ENCODE measurements at places on chromosomes 6 and 20.
A peak's percentile ranks its signal among the peaks of the same experiment; 100 is the strongest.

DNA sequence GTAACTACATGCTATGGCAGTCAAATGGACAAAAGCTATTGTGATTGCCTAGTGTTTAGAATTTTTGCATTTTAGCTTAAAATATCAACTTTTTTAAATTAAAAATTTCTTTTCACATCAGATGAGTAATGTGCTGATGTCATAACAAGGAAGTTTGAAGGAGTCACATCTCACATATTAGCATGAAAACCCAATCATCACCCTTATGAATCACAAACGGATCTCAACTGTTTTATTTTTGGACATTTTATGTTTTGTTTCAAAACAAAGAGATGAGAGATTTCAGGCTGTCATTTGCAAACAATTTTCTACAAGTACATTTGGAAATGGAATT, 53.6 kb upstream of the TRERF1 start:
- DNase-seq = no peak

DNA sequence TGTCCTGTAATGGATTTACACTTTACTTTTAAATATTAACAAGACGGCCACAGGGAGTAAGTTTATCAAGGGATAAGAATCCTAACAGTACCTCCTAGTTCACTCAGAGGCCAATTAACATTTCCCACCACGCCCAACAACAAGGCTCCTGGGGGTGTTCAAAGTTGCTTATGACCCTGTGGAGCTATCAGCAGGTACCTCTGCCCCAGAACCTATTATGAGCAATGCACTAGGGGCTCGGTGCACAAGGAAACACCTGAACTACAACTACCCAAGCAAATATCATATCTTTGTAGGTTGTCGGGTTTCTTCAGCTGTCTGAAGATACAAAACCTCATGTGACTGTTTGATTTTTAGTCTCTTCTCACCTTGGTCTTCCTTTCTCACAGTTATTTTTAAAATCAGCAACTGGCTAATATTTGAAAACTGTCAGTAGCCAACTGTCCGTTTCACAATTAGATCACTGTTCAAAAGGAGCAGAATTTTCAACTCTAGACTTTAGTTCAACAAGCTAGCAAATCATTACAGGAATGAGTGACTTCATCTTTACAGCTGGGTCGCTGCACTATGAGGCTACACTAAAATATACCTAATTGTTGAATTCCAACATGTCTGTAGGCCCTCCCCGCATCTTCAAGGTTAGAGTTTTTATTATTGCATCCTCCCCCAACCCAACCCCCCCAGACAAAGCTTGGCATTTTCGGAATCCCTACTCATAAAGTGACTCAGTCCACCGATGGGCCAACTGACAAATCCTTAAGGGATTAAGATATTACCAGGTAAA, 38.1 kb downstream of the B4GALT5 start:
- no peak for DNase-seq

DNA sequence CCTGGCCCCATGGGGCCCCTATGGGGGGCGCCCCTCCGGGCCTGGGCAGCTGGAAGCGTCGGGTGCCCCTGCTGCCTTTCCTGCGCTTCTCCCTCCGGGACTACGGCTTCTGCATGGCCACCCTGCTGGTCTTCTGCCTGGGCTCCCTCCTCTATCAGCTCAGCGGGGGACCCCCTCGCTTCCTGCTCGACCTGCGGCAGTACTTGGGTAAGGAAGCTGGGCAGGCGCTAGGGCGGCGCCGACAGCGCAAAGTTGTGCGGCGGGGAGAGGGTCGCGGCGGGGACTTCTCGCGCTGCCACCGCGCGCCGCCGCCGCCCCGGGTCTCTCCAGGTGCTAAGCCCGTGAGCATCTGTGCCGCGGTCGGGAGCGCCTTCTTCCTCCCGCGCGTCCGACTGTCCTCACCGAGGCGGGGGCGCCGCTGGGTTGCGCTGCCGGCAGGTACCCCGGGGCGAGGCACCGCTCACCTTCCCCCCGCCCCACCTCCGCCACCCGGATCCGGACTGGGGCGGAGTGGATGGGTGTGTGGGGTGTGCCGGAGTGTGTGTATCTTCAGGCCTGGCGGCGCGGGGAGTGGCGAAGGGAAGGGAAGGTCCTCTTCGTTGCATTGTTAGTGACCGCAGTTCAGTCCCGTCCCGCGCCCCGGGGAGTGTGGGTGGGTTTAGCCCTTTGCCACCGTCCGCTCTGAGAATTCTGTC, 788 bp downstream of the UST start:
- peak; percentile 52 for DNase-seq

- no peak for DNase-seq
Measured at GRCh38 chr6:2157441-2158127, 87.8 kb downstream of the GMDS start.

- DNase-seq = peak; percentile 68
Measured at GRCh38 chr6:24581084-24581669, 64.8 kb downstream of the KIAA0319 start.

- DNase-seq = no peak
Measured at GRCh38 chr20:9043364-9043763, 25.5 kb upstream of the PLCB4 start.

DNA sequence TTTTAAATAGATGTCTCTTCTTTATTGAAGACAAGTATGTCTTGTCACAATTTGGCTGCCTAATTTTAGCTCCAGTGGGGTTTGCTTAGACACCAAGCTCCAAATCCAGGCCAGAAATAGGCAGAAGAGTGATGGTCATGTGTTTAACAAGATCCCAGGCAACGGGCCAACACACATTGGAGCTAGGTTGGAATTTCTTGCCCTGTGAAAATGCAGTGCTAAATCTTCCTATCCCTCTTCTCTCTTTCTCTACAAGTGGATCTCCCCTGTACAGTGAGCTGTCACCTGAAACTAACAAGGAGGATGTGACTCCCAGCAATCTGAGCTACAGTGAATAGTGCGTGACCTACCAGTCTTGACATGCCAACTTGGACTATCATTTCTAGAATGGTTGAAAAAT, 65.3 kb upstream of the VGLL2 start:
- DNase-seq = no peak

DNA sequence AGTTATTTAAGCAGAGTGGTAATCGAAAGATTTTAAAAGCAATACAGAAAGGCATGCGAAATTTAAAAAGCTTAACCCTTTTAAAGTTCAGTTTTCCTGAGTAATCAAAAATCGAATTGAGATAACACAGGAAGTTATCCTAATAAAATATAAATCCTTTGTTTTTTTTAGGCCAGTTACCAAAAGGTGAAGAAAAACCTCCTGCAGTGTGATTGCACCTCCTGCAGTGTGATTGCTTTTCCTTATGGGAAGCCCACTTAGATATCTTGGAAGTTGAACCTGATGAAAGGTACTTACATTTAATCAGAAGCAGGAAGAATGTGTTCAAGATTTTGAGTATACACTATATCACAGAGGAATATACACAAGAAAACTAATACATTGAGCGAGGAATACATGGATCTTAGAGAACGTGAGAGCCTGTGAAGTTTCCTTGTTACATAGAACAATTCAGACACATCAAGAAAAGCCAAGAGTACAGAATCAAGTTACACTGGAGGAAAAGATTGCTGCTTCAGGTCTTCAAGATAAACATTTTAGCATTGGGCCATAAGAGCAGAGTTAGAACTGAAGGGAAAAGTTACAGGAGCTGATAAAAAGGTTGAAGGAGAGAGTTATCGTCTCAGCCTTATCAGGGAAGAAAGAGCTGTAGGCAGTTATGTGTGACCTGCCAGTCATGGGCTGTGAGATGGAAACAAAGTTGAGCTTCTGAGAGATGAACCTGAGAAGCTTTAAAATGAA, 7.7 kb upstream of the TMEM181 start:
- DNase-seq = no peak

DNA sequence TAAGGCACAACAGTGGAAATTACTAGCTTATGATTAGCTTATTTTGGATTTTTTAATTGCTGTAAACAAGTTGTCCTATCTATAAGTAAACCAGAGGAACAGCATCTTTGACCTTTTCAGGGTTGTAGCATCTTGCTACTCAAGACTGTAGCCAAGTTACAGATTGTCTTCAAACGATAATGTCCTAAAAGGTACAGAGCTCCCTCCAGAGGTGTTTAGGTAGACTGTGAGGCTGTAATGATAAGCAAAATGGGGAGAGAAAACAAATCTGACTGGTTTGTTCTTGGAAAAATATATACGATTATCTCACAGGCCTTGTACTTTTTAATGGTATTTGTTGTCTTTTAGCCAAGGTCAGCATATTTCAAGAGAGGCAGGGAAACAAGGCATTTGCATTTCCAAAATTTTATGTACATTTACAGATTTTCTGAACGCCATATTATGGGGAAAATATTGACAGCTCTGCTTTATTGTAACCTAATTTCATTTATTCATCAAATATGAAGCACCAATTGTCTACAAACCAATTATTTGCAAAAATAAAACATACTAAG, 273.4 kb downstream of the MEI4 start:
- DNase-seq = no peak

- DNase-seq = no peak
Measured at GRCh38 chr6:110363748-110364147, 5.6 kb upstream of the METTL24 start.

DNA sequence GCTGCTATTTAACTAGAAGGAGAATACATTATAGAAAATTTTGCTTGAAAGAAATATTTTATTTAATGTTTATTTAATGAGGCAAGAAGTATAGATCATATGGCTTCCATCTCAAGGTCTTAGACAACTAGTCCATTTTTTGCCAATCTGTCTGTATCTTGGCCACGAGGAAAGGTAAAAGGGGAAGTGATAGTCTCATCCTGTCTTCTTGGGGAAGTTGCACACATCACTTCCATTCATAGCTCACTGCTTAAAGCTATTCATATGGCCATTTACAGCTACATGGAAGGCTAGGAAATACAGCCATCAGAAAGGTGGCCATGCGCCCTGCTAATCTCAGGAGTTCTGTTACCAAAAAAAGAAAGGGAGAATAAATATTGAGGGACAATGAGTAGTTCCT, 50.8 kb downstream of the METTL24 start:
- DNase-seq = no peak

- DNase-seq = peak; percentile 84
Measured at GRCh38 chr6:90413867-90414266, 117.2 kb upstream of the BACH2 start.

- DNase-seq = no peak
Measured at GRCh38 chr20:43461894-43462659, 4.4 kb downstream of the SRSF6 start.

All from CD4-positive, alpha-beta T cell treated with Interleukin-6 at 100 ng/mL for 8 hours (primary cell).